Pons (tissue), 1 donor: ENCODE measurements at places on chromosomes 12 and 14.

DNA sequence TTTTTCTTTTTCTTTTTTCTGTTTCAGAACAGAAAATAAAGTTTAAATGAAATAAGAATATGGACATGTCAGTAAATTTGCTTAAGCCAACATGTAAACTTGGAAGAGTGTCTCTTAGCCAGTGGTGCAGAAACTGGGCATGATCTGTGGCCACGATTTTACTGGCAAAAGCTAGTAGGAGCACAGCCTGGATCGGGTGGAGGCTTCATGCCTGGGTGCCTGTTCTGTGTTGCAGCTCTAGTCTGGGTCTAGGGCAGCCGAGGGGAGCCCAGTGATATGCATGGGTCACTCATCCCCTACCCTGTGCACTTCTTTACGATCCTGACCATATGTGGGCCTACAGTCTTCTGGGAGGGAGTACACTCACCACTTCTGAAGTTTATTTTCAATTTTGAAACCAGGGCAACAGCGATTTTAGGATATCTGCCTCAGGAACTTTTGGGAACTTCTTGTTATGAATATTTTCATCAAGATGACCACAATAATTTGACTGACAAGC lies 45.6 kb upstream of the SMCO2 start:
- DNase-seq = no peak

- no peak for DNase-seq
These were observed 138.5 kb downstream of the NDUFA12 start for GRCh38 chr12:94864987-94865386.

- no peak for DNase-seq
These were observed 45.4 kb downstream of the RPH3A start for GRCh38 chr12:112836736-112837628.

GRCh38 chr14:81536241-81536771 lies 2.7 kb upstream of the SEL1L start:
- DNase-seq = no peak

DNA sequence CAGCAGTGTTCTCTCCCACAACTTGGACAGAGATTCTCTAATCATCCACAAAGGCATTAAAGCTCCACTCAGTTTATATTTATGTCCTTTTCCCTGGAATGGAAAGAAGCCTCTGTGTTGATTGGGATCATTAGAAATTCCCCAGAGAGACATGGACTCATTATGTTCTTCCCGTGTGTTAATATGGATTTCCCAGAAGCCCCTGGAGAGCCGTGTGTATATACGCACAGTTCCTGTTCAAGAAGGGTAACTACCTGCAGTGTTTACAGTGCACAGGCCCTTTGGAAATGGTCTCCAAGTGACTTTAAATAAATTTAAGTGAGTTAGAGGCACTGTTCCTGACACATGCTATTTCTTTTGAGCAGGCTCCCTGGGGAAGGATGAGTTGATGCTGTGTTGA lies 428.0 kb upstream of the TMTC1 start:
- DNase-seq = no peak

GRCh38 chr12:76031081-76031413 lies 529 bp downstream of the PHLDA1 start:
- no peak for DNase-seq

- peak; percentile 21 for DNase-seq
These were observed 344 bp downstream of the SPTLC2 start for GRCh38 chr14:77616133-77616453.

- no peak for DNase-seq
These were observed at the start of gene HRK for GRCh38 chr12:116881325-116881876. TSS of gene HRK (minus strand) at chr12:116881441. CDS start at chr12:116881307, 134 bp downstream.

DNA sequence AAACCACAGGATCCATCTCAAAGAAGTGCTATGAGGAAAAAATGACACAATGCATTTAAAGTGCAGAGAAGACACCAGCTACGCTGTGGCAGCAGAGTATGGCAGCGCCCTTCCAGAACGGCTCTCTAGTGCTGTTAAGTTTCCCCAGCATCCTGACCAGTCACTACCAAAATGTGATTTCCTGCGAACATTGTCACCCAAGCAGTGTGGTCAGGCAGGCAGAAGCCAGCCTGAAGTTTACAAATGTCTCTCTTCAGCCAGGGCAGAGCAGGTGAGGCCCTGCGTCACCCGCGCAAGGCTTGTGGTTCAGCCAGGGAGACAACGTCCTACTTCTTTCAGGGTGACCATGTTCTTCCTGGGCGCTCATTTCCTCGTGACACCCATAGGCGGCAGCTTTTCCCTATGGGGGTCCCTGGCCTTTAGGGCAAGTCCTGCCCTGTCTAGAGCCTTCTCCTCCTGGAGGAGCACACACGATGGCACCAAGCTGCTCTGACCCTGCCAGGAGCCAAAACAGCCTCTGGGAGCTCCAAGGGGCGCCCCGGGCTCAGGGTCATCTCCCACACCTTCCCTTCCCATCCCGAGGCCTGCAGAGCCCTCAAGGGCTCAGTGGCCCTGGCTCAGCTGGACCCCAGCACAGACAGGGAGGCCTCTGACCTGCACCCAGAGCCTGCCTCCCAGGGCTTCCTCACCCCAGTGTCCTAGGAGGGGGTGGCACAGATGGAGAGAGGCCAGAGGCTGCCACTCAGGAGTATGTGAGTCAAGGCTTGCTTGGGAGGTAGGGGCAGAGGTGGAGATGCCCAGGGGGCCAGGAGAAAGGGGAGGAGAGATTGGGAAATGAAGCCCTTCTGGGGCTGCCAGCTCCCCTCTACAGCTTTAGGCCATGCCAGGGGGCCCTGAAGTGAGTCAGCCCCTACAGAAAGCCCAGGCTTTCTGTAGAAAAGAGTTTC lies 41.9 kb downstream of the PSMA6 start:
- no peak for DNase-seq

DNA sequence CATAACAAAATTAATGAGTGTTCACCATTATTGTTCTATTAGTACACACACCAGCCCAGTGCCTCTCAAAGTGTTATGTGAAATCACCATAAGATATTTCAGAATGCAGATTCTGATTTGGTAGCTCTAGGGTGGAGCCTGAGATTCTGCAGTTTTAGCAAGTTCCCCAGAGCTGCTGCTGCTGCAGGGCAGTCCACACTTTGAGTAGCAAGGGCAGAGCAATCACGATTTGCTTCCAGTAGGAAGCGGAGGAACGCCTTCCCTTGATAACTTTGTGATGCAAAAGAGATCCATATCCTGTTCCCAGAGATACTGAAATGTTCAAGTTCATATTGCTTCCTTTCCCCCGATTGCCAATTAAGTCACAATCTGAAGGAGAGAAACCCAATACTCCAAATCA lies 57.9 kb downstream of the SLC17A8 start:
- no peak for DNase-seq

GRCh38 chr14:49989966-49990365 lies 97.1 kb downstream of the ARF6 start:
- DNase-seq = no peak

- DNase-seq = no peak
These were observed 4.4 kb downstream of the RIMKLB start for GRCh38 chr12:8702159-8702558.

DNA sequence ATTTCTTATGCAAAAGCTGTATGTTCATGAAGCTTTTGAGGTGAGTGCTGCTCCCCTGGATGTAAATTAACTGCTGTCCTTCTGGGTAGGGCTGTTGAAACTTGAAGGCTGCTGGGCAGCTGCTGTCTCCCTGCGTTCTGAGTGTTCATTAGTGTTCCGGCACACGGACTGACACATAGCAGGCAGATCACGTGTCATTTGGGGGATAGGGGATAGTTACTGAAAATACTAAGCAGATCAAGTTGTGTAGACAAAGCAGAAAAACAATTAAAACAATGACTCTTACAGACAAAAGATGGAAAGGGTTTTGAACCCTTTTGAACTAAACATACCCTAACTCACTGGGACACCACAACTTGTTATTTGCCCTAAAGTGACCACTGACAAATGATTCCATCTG lies 82.5 kb downstream of the PRICKLE1 start:
- DNase-seq = no peak

DNA sequence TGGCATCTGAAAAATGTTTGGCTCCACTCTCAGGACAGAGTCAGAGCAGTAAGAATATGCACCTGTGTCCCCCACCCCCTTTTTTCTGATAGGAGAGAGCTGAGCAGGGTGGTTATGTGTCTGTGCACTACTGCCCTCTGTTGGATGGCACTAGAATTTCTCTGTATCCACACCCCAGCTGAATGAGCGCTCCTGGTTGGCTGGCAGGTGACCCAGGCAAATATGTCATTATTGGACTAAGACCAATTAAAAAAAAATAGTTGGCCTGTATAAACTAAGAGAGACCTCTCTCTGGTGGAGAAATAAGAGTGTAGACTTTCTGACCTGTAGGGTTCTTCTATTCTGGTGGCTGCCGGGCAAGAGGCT lies 107.0 kb downstream of the PTCSC3 start:
- peak; percentile 83 for DNase-seq

DNA sequence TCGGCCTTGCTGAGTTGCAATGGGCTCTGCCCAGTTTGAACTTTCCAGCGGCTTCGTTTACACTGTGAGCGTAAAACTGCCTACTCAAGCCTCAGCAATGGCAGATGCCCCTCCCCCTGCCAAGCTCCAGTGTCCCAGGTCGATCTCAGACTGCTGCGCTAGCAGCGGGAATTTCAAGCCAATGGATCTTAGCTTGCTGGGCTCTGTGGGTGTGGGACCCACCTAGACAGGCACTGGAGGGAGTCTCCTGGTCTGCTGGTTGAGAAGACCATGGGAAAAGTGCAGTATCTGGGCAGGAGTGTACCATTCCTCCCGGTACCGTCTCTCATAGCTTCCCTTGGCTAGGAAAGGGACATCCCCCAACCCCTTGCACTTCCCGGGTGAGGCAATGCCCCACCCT lies 88.2 kb downstream of the KLHL28 start:
- no peak for DNase-seq

DNA sequence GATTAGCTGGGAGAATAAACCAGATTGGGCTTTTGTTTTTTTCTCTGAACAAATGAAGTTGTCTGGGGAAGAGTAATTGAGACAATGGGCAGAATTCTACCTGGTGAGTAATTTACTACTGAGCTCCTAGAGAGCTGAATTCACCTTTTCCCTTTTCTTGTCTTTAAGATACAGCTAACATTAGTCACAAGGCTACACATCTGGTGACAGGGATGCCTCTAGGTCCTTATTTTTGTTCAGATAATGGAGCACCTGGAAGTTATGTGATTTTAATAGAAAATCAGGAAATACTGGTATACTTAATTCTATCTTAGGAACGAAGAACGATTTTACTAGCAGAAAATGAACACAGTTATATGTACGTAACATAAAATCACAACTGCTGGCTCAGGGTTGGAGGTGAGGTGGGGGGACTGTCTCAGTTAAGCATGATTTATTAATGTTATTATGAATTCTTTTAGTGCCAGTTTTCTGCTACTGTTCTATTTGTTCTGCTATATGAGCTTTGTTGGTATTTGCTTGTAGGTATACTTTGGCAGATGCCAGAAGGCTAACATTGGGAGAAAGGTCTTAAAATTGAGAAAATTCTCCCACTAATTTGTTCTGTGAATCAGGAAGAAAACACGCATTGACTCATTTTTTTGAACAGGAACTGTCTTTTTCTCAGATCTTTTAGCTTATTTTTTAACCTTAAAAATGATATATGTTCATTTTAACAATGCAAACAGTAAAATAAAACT lies 482.7 kb upstream of the RGS6 start:
- no peak for DNase-seq

DNA sequence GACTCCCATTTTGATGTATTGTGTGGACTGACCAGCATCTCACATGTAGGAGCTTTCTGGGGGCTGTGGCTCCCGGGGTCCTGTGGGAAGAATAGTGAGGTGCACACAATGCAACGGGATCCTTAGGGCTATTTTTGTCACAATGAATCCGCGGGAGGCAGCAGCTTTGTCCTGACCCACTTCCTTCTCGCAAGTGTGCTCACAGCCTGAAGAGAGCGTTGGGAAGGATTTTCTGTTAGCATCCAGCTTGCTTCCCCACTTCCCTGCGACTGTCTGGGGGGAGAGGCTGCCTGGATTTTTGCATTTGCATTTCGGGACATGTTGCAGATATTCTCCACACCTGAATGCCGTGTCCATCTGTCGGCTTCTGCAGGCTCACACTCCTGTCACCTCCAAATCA lies 31.9 kb downstream of the FZD10 start:
- no peak for DNase-seq

DNA sequence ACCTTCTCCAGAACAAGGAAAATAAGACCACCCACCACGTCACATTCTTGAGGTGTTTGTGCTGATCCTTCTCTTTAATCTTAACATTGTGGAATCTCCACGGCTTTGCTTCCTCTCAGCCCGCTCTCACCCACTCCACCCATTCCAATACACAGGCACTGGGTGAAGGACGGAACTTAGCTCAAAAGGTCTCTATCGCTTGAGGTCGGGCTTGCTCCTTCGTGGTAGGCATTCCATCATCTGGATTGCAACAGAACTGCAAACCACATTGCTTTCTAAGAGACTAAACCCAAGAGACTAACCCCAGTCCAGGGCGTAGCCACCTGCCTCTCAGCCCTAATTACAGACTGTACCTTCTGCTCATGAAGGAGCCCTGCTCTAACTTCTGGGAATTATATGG lies 24.0 kb upstream of the MDM2 start:
- no peak for DNase-seq

DNA sequence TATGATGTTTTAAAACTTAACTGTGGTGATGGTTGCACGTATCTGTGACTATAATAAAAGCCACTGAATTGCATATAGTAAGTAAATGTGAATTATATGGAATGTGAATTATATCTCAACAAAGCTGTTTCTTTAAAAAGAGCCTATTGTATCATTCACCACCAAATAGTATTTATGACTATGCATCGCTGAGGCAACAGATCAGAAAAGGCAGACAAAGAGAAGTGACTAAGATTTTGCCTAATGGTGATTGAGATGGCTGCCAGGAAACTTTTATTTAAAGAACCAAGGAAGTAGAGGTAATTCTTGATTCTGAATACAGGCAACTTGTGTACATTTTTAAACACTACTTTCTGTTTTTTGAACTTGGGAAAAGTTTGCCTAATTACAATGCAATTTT lies 31.7 kb downstream of the DHRS7 start:
- DNase-seq = no peak

GRCh38 chr12:52971679-52972329 lies 22.9 kb downstream of the KRT18 start:
- DNase-seq = no peak

- no peak for DNase-seq
These were observed 28.7 kb downstream of the TTC8 start for GRCh38 chr14:88853129-88853528.

- no peak for DNase-seq
These were observed at the start of gene DGLUCY for GRCh38 chr14:91113829-91114078. TSS of gene DGLUCY (plus strand) at chr14:91114073. CDS start at chr14:91160295, 46,222 bp downstream.

DNA sequence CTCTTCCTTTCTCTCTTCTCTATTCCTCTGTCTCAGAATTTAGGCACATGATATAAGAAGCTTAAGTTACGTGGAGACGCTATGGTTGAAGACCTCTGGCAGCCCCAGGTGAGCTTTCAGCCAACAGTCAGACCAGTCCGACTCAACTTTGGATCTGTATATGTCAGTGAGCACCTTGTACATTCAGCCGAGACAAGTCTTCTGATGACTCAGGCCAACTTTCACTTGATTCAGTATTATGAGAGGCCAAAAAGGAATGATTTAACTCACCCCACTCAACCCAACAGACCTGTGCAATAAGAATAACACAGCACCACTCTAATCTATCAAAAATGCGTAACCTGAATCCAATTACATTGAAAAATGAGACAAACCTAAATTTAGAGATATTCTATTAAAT lies 47.5 kb upstream of the FOXG1 start:
- DNase-seq = no peak
